ENCODE measurements at places on chromosomes 6 and 20.

DNA sequence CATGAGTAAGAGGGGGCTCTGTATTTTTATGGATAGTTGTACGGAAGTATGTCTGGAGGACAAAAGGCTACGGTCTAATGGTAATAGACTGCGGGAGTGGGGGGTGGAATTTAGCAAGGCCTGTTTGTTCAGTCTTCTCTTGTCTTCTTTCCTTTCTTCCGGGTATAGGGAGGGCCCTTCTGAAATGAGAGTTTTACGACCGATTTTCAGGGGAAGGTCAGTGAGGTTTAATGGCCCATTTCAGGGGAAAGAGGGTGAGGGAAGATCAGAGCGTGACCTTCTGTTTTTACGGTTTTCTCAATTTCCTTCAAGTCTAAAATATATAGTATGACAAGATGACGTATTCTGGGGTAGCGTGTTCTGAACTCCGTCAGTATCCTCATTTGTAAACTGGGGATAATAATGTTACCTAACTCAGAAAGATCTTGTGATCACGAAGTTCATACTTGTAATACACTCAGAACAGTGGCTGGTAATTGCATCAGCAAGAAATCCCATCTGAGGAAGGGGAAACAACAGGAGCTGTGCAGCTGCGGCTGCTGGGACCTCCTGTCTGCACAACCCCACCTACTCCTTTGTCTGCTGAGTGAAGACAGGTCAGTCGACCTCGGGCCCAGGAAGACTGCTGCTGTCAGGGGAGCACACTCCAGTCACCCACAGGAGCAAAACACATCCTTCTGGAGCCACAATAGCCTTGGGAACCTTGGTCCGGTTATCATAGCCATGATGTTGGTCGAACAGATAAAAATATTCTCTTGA is 90.4 kb downstream of the MAP3K7 start:
- no peak for DNase-seq

DNA sequence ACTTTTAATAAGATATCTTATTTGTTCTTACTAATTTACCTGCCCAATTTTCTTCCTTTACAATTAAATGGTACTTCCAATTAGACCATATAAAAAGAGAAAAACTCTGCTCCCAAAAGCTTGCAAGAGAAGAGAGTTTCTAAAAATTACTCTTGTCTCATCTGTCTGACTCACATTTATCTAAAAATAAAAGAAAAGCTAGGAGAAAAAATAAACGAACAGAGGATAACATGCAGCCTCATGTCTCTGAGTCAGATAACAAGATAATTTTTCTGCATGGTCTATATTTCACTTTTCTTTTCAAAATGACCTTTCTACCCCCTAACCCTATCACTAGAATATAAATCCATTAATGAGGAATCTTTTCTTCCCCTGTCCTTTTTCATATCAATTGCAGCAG is 127.2 kb upstream of the TCF21 start:
- DNase-seq, result peak; percentile 49

DNA sequence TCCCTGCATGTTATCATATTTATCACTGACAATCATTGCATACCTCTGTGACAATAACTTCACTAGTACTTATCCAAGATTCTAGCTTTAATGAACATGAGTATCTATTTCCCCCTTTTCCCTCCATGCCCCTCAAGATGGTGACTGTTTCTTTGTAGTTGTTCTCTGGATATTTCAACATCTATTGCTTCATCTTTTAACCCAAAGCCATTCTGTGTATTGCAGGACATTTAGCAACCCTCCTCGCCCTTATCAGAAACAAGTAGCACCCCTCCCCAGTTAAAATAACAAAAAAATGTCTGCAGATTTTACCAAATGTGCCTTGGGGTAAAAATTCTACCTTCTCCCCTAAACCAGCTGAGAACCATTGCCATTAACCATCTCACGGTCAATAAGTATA is 979.8 kb upstream of the MANEA start:
- DNase-seq, result no peak

DNA sequence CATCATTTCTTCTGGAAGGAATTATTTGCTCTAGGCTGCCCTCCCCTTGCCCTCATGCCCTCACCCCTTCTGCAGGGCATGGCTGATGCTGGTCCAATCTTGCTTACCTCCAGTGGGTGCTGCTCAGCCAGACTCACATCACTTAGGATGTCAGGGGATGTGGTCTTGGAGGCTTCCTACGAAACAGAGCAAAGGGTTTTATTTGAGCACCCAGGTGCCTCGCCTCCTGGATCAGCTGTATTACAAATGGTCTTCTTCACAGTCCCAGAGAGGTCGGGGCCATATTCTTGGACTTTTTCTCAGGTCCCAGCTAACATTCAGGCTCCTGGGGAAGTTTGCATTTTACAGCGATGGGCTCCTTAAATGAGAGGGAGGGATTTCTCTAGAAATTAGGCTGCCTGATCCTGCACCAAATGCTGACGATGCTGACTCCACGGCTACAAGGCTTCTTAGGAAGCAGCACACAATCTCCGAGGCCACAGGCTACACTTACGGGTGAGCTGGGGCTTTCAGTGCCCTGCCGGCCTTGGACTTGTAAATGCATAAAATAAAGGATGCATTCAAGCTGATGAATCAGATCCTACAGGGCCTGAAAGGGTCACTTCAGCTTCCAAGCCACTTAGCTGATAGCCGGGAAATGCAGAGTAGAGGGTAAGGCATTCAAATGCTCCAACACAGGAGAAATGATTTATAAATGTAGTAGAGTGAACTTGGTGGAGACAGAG is 159.8 kb upstream of the ECI2 start:
- DNase-seq, result no peak

DNA sequence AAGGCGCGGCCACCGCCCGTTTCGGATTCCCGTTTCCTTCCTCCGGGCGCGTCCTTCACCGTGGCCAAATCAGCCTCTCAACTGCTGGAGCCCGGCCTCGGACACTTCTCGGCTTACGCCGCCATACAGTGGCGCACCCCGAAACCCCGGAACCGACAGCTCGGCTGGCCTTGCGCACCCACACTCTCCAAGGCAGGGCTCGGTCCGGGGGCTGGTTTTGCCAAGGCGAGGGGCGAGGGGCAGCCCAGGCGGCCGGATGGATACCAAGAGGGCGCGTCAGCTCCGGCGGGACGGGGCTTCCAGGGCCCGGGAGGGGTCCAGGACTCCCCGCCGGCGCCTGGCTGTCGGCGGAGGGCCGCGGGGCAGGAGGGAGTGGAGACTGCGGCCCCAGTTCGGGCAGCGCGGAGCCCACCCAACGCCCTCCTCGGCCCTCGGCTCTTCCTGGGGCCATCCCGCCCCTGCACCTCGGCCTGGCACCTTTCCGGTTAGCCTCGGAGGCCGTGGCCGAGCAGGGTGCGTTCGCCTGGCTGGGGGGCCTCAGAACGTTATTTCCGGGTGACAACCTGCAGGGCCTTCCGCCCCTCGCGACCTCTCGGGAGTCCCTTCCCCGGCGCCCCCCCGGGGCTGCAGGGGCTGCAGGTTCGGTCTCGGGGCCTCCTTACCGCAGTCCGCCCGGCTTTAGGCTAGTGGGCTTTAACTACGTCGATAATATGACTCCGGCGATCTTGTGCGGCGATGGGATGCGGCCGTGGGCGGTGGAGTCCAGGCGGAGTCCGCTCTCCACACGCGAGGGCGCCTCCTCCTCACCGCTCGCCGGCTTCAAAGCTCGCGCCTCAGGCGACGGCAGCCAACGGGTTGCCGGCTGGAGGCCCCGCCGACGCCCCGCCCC is 697 bp upstream of the CEP43 start:
- no peak for DNase-seq

- DNase-seq, result no peak
Observed at GRCh38 chr6:65155083-65155482, 551.9 kb downstream of the EYS start.

GRCh38 chr6:82861121-82861520 is 204.5 kb downstream of the UBE3D start:
- DNase-seq, result peak; percentile 56

- no peak for DNase-seq
Observed at GRCh38 chr6:153048631-153049030, 46.1 kb upstream of the MTRF1L start.

- no peak for DNase-seq
Observed at GRCh38 chr6:71375676-71376075, 87.1 kb downstream of the OGFRL1 start.

GRCh38 chr6:15990179-15990578 is 138.7 kb upstream of the MYLIP start:
- no peak for DNase-seq

DNA sequence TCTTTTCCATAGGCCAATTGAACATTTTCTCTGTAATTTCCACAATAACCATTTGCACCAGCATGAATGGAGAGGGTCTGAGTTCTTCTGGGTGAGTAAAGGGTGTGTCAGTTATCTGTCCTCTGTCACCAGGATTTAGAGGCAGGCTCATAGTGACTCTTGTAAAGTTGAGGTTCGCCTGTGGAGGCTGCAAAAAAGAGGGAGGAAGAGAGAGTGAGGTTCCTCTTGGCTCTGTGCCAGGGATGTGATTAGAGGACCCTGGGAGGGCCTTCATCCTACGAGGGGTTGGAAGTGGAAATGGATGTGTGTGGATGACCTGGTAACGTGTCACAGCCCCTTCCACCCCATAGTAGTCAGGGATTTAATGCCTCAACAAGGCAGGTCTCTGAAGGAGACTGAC is 242.0 kb downstream of the ESR1 start:
- DNase-seq, result no peak

- DNase-seq, result no peak
Observed at GRCh38 chr6:75694406-75694805, 54.6 kb upstream of the MYO6 start.

DNA sequence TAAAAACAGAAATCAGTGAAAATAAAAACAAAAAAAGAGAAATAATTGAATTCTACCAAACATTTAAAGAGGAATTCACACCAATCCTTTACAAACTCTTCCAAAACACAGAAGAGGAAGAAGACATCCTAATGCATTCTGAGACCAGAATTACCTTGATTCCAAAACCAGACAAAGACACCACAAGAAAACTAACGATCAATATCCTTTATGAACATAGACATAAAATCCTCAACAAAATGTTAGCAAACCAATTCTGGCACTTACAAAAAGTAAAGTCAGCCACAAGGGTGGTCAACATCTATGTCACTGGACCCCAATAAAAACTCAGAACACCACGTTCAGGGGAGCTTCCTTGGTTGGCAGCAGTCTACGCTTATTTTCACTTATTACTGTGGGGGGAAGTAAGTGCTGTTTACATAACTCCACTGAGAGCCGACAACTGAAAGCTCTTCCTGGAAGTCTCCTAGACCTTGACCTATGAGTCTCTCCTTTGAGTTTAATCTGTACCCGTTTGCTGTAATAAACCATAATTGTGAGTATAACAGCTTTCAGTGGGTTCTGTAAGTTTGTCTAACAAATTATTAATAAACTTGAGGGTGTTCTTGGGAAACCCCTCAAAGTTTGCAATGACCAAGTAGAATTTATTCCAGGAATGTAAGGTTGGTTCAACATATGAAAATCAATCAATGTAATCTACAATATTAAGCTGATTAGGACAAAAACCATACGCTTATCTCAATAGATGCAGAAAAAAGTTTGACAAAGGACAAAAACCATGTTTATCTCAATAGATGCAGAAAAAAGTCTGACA is 24.5 kb downstream of the GZF1 start:
- no peak for DNase-seq

- DNase-seq, result peak; percentile 18
Observed at GRCh38 chr6:161921602-161922395, 647.9 kb upstream of the AGPAT4 start.

DNA sequence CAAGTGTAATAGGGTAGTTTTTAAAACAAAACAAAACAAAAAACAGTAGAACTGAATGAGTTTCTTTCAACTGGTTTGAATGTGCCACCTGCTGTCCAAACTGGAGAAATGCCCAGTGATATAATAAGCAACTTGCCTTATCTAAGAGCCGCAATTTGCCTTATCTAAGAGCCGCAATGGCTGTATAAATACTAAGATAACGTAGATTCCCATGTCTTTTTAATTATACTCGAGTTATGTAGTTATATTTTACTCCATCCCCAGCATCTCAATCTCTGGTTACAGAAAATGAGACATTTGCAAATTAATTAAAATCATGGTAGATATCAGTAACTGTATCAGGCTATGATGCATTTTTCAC is 67.2 kb downstream of the RPP40 start:
- peak; percentile 59 for DNase-seq

DNA sequence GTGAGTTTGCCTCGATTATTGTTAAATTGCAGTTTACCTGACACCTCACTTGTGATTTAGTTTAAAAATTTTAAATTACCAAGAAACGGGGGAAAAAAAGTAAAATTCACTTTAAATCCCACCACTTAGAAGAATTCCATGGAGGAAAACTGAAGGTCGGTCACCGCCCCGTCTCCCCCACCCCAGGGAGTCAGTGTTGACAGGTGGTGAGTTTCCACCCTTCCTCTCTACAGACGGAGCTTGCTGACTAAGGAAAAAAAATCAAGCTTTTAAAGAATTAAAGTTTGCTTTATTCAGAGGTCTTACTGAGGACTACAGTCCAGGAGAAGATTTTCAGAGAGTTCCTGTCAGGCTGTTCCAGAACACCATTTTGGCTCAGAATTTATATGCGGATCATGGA is 42.3 kb downstream of the SLC22A1 start:
- DNase-seq, result no peak

DNA sequence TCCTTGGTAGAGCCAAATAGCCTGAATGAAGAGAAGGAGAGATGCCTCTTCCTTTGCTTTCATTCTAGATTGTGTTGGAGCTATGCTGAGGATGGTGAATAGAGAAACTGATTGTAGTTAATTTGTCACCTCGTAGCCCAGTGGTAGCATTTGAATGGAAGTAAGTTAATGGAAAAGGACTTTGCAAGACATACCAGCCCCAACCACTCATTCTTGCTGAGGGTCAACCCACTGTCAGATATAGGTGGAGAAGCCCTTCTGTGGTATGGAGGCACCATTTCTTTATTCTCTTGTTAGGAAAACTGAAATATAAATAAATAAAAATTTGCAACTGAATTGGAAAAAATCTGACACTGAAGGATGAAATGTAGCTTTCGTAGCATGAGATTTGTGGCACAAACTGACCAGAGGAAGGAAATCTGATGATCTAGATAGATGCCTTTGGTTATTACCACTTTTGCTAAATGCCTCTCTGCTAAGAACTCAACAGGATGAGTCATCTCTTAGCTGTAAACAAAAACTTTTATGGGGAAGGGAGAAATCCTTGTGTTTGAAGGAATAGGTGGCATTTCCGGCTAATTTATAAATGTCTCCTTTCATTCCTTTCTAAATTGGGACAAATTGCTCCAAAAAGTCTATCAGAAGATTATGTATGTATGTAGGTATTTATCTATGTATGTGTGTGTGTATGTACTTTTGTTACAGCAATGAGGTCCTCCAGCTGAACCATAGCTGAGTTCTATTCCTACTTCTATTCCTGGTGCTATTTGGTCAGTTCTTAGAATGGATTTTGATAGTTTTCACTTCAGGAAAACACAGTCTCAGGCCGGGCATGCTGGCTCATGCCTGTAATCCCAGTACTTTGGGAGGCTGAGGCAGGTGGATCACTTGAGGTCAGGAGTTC is 76.5 kb upstream of the SUPT3H start:
- DNase-seq, result peak; percentile 44

DNA sequence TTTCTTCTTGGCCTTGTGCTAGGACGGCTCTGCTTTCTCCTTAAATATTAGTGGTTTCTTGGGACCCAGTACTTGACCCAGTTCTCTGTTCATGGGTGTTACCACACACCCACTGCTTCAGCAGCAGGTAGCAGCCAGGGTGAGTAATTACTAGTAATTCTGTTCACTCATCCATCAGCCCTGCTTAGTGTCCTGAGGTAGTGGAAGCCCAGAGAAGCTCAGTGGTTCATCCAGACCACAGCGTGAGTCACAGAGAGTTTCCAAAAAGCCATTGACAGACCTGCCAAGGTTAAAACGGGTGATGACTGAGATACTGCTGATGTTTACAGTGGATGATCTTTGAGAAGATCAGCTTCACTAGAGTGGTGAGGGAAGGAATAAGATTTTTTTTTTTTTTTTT is 51.7 kb upstream of the HINT3 start:
- peak; percentile 62 for DNase-seq

GRCh38 chr6:169845426-169846285 is 94.2 kb downstream of the ERMARD start:
- no peak for DNase-seq
